B cell (primary cell): ENCODE measurements at places on chromosomes 5 and 9. TPM values are rescaled to one million over a fixed set of nuclear protein-coding genes. Genes with fewer than 3 reads are reported as not detected.

Gene IL31RA
- polyA plus RNA-seq = not detected in 2 replicates

Gene GFI1B
- 0.09 and 0.63 TPM in 2 replicates for polyA plus RNA-seq

Gene ISL1
- polyA plus RNA-seq = not detected in 2 replicates

Gene CKMT2
- polyA plus RNA-seq = not detected in 2 replicates

Gene PDE4D
- polyA plus RNA-seq = 12.1 and 14.9 TPM in 2 replicates

Gene FIBCD1
- not detected in 2 replicates for polyA plus RNA-seq

Gene OR1K1
- not detected in 2 replicates for polyA plus RNA-seq

Gene SLC6A3
- polyA plus RNA-seq = 0.01 and 0.19 TPM in 2 replicates

Gene FLT4
- polyA plus RNA-seq = 0.01 and 0.61 TPM in 2 replicates

Gene IRX2
- polyA plus RNA-seq = not detected in 2 replicates

Gene SPATA6L
- polyA plus RNA-seq = 0.09 and 0.30 TPM in 2 replicates

Gene FAM221B
- polyA plus RNA-seq = not detected in 2 replicates
